ENCODE measurements at places on chromosomes 1 and 21.

GRCh38 chr1:230303822-230304221, 122.3 kb downstream of the PGBD5 start:
- no peak for DNase-seq

DNA sequence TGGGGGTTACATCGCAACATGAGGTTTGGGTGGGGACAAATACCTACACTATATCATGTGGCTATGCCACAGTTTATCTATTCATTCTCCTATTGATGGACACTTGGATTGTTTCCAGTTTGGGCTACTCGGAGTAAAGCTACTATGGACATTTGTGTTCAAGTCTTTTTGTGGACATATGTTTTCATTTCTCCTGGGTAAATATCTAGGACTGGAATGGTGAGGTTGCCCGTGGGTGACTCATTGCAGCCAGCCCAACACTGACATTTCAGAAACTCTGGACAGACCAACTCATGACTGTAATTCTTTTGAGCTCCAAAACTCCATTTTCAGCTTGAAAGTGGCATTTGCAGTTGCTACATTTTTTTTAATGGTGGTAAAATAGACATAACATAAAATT, 82.7 kb downstream of the KAZN start:
- DNase-seq, result no peak

DNA sequence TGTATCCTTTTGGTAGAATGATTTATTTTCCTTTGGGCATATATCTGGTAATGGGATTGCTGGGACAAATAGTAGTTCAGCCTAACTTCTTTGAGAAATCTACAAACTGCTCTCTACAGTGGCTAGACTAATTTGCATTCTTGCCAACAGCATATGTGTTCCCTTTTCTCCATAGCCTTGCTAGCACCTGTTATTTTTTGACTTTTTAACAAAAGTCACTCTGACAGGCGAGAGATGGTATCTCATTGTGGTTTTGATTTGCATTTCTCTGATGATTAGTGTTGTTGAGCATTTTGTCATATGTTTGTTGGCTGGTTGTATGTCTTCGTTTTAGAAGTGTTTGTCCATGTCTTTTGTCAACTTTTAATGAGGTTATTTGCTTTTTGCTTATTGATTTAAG, 99.8 kb downstream of the UCK2 start:
- no peak for DNase-seq

GRCh38 chr1:53304527-53304926, 23.3 kb downstream of the LRP8 start:
- no peak for DNase-seq

GRCh38 chr1:163069655-163070277, 605 bp downstream of the RGS4 start:
- DNase-seq, result no peak

- no peak for DNase-seq
Measured at GRCh38 chr1:31310198-31310597, 13.4 kb downstream of the ZCCHC17 start.

DNA sequence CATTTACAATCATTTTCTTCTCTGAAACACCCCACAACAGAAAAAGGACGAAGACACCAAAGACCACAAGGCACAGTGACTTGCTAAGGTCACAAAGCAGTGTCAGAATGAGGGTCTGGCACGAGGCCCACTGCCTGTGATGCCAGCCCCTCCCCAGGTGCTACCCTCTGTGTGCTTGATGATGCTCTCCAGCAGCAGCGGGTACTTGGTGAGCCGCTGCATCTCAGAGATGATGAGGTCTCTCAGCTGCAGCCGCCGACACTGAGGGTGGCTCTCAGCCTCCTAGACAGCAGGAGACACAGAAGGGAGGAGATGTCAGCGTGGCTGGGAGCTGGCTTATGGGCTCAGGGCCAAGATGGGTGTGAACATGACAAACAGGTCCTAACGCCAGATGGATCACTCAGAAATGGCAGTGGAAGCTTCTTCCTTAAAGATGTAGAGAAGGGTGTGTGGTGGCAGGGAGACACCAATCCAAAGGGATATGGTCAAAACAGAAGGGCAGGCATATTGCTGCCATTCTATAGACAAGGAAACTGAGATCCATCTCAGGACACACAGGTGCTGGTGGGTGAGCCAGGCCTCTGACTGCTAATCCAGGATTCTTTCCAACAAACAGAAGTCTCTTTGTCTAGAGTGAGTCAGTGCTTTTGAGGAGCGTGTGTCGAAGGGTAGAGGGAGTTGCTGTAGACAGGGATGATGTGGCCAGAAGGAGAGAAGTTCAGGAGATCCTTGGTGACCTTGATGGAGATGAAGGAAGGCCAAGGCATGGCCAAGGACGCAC, 25.6 kb downstream of the LRRC71 start:
- no peak for DNase-seq

- DNase-seq, result no peak
Measured at GRCh38 chr1:227317011-227317451, 1.3 kb downstream of the CDC42BPA start.

- DNase-seq, result no peak
Measured at GRCh38 chr1:57916041-57916440, 492.2 kb upstream of the DAB1 start.

DNA sequence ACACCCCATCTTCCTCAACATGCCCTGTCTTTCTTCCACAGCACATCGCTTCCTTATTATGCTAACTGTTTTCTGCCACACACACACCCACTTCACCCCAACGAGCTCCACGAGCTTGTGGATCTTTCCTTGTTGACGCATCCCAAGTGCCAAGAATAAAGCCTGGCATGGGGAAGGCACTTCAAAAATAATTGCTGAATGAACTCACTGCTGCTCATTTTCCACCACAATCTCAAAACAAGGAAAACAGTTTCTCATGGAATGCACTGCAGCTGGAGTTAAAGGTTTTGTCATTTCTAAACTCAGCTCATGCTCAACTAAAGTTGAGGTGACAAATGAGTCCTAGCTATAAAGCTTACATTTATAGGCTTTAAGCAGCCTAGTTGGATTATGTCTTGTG, 86.0 kb downstream of the TIAM1 start:
- DNase-seq, result no peak

DNA sequence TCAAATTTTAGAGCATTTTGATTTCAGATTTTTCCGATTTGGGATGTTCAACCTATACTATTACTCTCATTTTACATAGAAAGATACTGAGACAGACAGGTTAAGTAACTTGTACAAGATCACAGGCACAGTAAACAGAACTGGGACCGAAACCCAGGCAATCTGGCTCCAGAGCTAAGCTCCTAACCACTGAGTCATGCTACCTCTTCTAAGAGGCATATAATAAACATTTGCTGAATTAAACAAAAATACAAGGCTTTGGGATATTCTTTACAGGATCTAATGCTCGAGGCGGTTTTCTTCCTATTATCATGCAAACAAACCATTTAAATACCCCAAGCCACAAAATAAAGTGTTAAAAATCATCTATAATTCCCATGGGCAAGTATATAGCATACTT, 50.3 kb downstream of the MCOLN2 start:
- DNase-seq, result no peak

GRCh38 chr1:175874081-175874480, 130.7 kb upstream of the TNR start:
- no peak for DNase-seq

GRCh38 chr1:236830560-236830959, 35.5 kb downstream of the MTR start:
- no peak for DNase-seq

DNA sequence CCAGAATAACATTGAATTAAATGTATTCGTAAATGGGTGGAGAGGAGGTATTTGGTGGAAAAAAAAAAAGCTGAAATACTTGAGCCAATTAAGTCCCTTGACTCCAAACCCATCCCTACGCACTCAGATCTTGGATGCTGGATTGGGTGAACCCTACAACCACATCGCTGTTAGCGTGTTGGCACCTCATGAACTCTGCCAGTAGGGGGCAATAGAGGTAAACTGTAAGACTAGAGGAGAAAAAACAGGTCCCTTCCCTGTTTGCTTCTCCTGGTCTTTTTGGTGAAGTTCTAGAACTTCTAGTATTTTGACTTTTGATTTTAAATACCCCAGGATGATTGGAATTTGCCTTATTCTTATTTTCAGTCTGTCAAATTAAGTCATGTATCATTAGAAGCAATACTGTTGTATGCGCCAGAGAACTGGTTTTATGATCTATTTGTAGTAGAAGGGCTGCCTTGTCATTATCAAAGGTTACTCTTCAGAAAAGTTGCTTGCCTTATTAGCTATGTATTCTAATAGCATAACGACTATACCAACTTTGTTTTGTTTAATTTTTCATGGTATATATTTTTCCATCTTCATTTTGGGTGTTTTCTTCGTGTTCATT, 1.9 kb upstream of the OR13G1 start:
- DNase-seq, result peak; percentile 47

- no peak for DNase-seq
Measured at GRCh38 chr1:91130256-91130985, 108.6 kb upstream of the ZNF644 start.

DNA sequence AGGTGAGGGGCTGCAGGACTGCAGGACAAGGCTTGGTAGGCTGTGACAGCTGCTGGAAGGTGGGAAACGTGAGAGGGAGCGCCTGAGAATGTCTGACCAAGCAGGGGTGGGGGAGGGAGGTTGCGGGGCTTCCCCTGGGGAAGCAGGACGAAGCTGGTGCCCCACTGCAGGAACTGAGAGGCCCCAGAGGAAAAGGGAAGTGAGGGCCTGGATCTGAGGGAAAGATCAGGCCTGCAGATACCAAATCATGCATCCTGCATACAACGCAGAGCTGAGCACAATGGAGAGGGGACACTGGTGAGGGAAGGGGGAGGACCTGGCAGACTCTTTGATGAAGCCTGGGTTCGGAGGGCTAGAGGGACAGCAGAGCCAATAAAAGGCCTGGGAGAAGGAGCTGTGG, 65.7 kb upstream of the BACE2 start:
- no peak for DNase-seq

DNA sequence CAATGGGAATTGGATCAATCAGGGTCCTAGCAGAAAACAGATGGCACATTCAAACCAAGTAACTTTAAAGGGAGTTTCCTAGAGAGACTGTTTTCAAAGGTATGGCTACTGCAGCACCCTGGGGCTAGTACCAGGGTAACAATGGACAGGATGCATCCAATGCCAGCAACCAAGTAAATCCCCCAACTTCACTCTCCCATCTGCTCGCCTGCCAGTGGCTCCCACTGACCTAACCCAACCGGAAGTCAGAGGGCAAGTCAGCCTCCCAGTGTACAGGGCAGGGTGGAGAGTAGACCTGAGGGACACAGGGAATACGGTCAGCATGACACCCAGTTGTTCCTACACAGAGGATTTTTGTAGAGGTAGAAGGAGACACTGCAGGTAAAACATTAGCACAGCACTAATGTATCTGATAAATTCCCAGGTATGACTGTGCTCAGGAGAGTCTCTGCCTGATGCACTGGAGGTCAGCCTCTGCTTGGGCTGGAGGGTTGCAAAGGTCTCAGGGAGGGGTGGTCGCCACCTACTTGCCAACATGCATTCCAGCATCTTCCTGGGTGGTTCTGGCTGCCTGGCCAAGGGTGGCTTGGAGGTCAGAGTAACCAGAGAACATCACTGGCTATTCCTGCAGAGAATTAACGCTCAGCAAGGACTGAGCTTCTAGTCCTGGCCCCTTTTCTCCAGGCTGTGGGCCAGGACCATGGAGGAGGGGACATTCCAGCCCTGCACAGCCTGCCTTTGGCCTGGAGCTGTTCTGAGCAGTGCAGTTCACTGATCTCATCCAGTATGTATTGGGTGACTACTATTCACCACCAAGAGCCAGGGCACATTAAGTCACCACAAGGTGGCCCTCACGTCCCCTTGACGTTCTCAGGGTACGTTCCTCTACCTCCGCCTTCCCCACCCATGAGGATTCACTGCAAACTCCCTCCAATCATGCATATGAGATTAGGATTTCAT, 5.1 kb upstream of the GJA4 start:
- DNase-seq, result no peak

- no peak for DNase-seq
Measured at GRCh38 chr1:24931468-24932231, 1.6 kb upstream of the RUNX3 start.

GRCh38 chr1:226616636-226617035, 68.1 kb downstream of the STUM start:
- DNase-seq, result no peak
